ENCODE measurements at places on chromosomes 11 and 22.

DNA sequence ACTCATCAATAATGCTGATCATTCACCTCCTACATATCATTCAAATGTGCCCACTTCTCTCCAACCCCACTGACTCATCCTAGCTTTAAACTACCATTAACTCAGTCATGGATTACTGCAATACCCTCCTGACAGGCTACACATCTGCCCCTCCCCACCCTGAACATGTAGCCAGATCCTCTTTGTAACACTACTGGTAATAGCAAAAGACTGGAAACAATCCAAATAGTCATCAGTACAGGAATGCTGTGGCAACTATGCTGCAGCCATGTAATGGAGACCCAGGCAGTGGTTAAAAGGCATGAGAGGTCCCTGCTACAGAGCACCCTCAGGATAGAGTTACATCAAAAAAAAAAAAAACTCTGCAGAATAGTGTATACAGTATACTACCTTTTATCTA lies 16.6 kb downstream of the SLC43A3 start:
- no peak for DNase-seq

- DNase-seq, result no peak
These were observed 605.6 kb downstream of the NTM start for GRCh38 chr11:131976021-131976420.

DNA sequence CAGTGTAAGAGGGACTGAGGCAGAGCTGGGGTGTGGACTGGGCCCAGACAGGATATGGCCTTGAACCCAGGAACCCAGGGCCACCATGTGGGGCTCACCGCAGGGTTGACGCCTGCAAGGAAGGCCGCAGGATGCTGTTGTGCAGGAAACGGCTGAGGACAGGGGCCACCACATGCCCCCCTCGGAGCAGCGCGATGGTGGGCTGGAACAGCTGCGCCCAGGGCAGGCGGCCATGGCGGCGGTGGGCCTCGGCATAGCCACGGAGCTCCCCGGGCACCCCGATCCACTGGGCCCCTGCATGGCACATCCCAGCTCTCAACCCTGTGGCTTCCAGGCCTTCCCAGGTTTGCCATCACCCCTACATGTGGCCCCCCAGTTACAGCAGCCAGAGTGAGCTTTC lies 12.2 kb downstream of the GGT5 start:
- no peak for DNase-seq

DNA sequence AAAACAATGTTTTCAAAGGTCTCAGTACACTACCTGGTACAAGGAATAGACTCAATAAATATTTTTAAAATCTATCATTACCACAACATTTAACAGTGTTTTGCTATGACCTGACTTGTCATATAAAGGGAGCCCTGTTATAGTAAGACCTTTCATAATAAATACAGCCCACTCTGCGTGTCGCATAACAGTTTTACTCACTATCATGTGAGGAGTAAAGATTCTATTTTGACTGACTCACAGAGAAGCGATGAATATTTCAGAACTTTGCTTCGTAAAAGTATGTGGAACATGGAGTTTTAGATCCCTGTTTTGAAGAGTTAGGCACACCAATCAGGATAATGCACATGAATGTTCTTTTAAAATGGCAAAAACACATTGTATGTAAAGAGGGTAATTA lies 531.2 kb downstream of the KCNA4 start:
- DNase-seq, result no peak

Data from activated CD4-positive, alpha-beta T cell treated with anti-CD3 and anti-CD28 coated beads for 48 hours (primary cell).